ENCODE measurements at places on chromosomes 16 and 17. TPM values are rescaled to one million over a fixed set of nuclear protein-coding genes. Genes with fewer than 3 reads are reported as not detected.

- DNase-seq: peak; percentile 56
These were observed 14.0 kb downstream of the COPZ2 start for GRCh38 chr17:48023400-48024148.

DNA sequence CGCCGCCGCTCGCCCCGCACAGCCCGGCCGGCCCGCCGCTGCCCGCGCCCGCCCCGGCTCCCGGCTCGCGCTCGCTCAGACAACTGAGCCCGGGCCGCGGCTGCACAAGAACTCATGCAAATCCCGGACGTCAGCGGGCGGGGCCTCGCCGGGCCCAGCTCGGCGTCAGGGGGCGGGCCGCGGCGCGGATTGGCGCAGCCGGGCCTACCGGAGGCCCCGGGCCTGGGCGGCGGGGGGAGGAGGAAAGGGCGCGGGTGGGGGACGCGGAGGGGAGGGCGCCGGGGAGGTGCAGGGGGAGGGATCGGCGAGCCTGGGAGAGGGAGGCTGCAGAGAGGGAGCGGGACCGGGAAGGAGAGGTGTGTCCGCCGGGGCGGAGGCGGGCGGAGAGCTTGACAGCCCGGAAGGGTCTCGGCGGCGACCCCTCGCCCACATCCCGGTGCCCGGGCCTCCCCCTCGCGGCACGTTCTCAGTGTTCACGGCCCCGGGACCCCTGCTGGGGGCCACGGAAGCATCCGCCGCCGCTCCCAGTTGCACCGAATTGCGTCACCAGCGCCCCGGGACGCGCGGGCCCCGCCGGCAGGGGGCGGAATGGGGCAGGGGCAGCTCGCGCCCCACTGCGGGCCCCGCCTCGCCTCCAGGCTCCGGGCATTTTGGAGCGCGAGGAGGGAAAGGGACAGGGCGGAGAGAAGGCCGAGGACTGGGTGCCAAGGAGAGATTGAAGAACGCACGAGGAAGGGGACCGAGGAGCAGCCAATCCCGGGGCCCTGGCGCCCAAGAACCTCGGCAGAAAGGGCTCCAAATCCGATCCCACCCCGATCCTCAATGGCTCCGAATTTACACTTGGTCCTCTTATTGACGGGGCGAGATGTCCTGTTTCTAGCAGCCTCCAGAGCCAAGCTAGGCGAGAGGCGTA lies at the start of gene CBX4:
CBX4 (minus strand) TSS at position 85 of the 913 bp plus-strand sequence. CDS start 189 bp downstream, outside the sequence.
- DNase-seq: peak; percentile 87

DNA sequence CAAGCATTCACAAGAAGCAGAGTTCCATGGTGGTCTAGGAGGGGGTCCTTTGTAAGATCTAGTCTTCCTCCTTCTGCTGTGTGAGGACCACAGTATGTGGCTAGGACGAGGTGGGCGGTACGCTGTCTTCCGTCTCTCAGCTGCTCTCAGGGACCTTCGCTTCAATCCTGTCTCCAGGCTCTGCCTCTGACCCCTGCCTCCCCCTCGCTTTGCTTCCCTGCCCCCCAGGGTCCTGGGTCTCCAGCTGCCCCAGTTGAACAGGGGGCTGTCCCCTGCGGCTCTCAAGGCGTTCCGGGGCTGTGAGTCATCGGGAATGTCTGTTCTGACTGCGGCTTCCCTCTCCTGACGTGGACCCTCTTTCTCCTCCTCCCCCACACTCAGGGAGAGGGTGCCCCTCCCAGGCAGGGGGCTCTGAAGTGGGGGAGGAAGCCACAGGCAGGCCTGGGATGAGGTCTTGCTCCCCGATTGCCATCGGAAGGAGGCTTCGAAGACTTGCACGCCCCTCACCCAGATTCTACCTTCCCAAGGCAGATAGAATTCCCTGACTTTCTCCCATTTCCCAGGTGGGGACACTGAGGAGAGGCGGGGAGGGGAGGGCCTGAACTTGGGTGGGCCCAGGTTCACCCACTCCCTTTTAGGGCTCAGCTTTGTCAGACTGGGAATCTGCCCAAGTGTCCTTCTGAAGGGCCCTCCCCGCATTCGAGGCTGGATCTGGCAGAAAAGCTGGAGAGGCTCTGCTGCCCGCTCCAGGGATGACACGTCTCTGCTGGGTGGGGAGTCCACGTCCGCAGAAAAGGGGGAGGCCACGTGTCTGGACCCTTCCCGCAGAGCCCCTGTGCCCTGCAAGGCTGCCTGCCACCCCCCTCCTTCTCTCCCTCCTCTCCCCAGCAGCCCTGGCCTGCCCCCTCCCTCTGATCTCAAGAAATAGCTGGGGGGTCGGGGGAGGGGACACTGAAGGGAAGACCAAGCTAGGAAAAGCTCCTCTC lies 9.1 kb upstream of the COL1A1 start:
- no peak for DNase-seq

DNA sequence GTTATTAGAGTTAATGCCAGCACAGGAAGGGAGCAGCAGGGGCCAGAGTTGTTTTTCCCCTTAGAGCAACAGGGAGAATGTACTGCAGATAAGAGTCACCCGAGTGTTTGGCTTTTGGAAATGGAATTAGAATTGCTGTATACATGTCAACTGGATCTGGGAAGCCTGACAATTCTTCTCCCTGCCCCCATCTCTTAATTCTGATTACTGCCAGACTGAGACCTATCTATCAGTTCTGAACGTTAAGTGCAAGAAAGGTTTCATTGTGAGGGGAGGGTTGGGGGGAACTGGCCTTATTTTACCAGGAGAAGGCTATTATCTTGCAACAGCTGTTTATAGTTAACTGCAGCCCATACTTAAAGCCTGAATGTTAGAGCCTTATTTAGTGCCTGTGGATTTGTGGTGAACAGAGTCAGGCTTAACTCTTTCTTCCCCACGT lies 424.5 kb upstream of the CDH11 start:
- DNase-seq: no peak

DNA sequence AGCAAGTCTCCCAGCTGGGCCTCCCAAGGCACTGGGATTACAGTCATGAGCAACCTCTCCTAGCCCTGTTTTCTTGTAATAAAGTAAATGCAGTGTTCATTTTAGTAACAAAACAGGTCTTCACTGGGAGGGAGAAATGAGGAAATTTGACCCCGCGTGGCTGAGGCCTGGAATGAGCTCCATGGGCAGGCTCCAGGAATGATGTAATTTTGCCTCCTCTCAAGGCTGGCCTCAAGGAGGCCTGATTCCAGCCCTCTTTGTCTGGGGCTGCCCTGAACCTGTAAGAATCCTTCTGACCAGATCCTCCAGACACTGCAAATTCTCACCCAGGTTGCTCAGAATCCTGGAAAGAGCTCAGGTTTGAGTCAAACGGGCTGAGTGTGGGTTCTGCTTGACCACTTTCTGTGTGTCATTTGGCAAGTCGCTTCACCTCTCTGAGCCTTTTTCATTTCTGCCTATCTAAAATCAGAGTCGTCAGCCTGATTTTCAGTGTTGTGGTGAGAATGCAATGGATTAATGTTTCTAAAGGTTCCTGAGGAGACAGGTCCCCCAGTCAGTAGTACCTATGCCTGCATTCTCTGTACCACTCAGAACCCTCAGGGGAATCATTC lies 57.1 kb downstream of the RAB11FIP4 start:
- DNase-seq: no peak

The SPNS2 gene
- total RNA-seq: 0.53 TPM

DNA sequence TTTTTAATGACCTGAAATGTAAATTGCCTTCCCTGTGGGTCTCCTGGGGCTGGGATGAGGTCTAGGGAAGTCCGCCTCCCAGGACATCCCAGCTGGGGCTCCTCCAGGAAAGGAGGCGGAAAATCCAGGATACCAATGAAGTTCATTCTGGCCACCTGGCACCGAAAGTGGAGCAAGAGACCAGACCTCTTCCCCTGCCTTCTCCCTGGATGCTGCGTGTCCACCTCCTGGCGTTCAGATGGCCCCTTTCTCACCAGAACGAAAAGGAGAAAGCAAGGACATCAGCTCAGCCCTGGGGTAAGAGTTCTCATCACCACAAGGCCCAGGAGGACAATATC lies 20.4 kb downstream of the RBFOX3 start:
- DNase-seq: no peak

DNA sequence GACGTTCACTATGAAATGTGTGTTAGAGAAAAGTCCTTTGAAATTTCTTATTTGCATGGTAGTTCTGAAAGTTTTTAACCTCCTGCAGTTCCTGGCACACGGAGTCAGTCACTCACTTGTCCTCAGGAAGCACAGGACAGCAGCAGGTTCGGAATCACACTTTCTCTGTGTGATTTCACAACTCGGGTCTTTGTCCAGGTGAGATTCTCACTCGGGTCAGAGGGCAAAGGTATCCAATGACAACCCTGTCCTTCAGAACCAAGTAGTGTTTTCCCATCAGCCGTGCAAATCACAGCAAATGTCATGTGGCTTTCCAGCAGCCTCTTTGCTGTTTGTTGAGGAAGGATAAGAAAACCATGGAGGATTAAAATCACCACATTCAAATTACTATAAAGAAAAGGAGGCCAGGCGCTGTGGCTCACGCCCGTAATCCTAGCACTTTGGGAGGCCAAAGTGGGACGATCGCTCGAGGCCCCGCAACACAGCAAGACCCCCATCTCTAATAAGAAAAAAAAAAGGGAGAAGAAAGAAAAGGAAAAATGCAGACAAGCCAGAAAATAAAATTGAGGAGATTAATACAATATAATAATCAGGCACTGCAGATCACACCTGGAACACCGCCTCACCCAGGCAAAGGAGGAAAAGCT lies 22.0 kb downstream of the ADCY9 start:
- DNase-seq: no peak

DNA sequence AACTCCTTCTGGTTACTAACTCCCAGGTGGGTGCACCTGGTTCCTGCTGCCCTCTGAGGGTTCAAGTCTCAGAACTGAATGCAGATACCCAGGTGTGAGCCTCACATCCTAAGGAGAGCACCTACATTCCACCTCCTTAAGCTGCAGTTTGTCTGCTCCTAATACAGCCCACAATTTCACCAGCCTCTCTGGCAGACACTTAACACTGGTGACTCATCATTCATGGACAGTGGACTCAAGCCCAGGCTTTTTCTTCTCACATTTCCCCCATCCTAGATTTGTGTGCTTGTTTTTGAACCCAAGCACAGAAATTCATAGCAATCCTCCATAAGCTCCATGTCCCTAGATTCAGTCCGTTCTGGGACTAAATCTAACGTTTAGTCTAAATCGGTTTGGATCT lies 7.0 kb upstream of the MAF start:
- no peak for DNase-seq

GRCh38 chr17:31489295-31490018 lies 98.0 kb downstream of the RAB11FIP4 start:
- DNase-seq: peak; percentile 27

The MT1G gene
- total RNA-seq: not detected

- DNase-seq: no peak
These were observed 26.7 kb downstream of the WNT9B start for GRCh38 chr17:46878055-46878454.

DNA sequence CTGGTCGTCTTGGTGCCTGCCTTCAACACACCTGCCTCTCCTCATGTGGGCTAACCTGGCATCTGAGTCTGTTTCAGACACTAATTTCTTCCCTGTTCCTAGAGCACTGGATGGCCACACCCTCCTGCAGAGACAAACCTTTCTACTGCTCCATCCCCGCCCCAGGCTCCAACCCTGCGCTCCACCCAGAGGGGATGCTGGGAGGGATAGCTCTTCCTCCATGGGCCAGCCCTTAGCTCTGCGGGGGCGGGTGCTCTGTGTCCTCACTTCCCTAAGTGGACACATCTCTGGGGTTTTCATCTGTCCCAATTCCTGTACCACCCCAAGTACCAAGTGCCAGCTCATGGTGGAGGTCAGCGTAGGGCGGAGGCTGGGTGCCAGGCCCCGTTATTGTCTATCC lies 11.0 kb upstream of the CRISPLD2 start:
- DNase-seq: no peak

DNA sequence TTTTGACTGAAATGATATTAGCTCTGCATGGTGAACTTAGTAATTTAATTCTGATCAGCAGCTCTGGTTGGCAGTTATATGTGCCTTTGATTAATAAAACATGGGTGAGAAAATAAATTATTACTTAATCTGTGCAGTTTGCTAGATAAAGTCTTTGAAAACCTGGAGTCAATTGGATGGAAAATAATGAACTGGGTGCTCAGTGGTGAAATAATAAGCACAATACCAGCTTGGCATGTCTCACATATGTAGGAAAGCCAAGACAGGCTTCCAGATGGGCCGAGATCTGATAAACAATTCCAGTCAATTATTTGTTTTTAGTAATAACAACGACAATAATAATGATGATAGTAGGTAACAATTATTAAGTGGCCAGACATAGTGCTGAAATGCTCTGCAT lies 326.7 kb downstream of the CDH13 start:
- no peak for DNase-seq

The KRTAP16-1 gene
- 1.0 TPM for total RNA-seq

The CD300H gene
- total RNA-seq: not detected

- DNase-seq: no peak
These were observed 25.4 kb upstream of the ARHGAP23 start for GRCh38 chr17:38402897-38403296.

DNA sequence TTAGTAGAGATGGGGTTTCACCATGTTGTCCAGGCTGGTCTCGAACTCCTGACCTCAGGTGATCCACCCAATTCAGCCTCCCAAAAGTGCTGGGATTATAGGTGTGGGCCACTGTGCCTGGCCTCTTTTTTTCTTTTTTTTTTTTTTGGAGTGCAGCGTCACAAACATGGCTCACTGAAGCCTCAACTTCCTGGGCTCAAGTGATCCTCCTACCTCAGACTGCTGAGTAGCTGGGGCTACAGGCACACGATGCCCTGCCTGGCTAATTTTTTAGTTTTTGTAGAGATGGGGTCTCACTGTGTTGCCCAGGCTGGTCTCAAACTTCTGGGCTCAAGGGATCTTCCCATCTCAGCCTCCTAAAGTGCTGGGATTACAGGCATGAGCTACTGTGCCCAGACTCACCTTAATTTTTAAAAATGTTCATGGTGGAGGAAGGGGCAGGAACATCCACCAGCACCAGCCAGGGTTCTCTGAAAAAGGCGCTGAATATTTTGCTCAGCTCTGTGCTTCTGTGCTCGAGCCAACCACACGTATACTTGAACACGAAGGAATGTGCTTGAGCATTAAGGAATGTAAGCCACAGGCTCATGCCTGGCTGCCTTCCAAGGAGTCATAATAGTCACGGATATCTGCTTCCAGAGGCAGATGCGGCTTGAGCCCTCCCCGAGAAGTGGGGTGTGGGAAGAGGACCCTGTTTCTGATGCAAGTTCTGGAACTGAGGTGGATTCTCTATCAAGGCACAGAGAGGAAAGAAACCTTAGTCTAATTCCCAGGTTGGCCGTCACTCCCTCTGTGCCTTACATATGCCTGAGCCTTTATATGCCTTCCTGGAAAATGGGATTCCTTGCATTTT lies 65.5 kb upstream of the CREBBP start:
- no peak for DNase-seq

GRCh38 chr17:44334727-44335126 lies 10.1 kb upstream of the SLC25A39 start:
- DNase-seq: no peak

GRCh38 chr17:78112518-78113471 lies 15.8 kb downstream of the TMC6 start:
- peak; percentile 75 for DNase-seq

DNA sequence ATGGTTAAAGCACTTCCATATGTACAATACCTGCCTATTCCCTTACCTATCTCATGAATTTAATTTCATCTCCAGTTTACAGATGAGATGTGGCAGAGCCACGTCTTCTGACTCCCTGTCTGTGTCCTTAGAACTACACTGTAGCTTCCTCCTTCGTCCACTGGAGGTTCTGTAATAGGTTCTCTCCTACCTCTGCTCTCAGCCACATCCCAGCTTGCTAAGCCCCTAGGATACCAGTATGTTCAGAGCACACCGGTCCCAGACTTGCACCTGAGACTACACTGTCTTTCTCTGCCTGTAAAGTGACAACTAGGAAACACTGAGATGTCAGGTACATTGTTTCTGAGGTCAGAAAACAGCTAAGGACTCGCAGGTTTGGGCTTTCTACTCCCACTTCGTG lies 3.8 kb upstream of the RASL10B start:
- no peak for DNase-seq

The ASGR1 gene
- total RNA-seq: 0.85 TPM

The CRISPLD2 gene
- total RNA-seq: 2.0 TPM

The ACSM5 gene
- total RNA-seq: not detected

All from CD4-positive, alpha-beta T cell (primary cell).